ENCODE measurements at places on chromosomes 16 and 17. TPM values are rescaled to one million over a fixed set of nuclear protein-coding genes. Genes with fewer than 3 reads are reported as not detected.

LDAF1 gene
- 9.5 TPM for total RNA-seq

GRCh38 chr16:48246066-48246465 lies 1.3 kb downstream of the ABCC11 start:
- no peaks in the 10 kb centered on the region for H3K36me3 ChIP-seq
- H3K27me3 ChIP-seq = no peaks in the 10 kb centered on the region
- H3K4me3 ChIP-seq = no peak overlapping the region
- peaks cover 34% of the 10 kb centered on the region for H3K4me1 ChIP-seq
- no peak for DNase-seq

GRCh38 chr16:4606354-4606753 lies 8.3 kb downstream of the UBALD1 start:
- no peaks in the 10 kb centered on the region for H3K36me3 ChIP-seq
- no peaks in the 10 kb centered on the region for H3K4me1 ChIP-seq
- H3K27me3 ChIP-seq = no peaks in the 10 kb centered on the region
- H3K4me3 ChIP-seq = no peak overlapping the region
- DNase-seq = no peak

SERPINF2 gene
- total RNA-seq = 0.33 TPM

GRCh38 chr16:19282101-19282500 lies 3.4 kb upstream of the CLEC19A start:
- no peaks in the 10 kb centered on the region for H3K4me1 ChIP-seq
- H3K27ac ChIP-seq = no peak overlapping the region
- no peaks in the 10 kb centered on the region for H3K36me3 ChIP-seq
- no peaks in the 10 kb centered on the region for H3K27me3 ChIP-seq

- H3K4me3 ChIP-seq = no peak overlapping the region
- H3K27me3 ChIP-seq = peaks cover 3% of the 10 kb centered on the region
- no peaks in the 10 kb centered on the region for H3K4me1 ChIP-seq
- H3K36me3 ChIP-seq = no peaks in the 10 kb centered on the region
These were observed 15.4 kb upstream of the AKAP10 start for GRCh38 chr17:19992803-19993713.

- no peaks in the 10 kb centered on the region for H3K27me3 ChIP-seq
- H3K27ac ChIP-seq = no peak overlapping the region
- no peaks in the 10 kb centered on the region for H3K36me3 ChIP-seq
- no peak for DNase-seq
These were observed 802.5 kb upstream of the EEF2KMT start for GRCh38 chr16:5900046-5900445.

TP53TG3C gene
- not detected for total RNA-seq

DNA sequence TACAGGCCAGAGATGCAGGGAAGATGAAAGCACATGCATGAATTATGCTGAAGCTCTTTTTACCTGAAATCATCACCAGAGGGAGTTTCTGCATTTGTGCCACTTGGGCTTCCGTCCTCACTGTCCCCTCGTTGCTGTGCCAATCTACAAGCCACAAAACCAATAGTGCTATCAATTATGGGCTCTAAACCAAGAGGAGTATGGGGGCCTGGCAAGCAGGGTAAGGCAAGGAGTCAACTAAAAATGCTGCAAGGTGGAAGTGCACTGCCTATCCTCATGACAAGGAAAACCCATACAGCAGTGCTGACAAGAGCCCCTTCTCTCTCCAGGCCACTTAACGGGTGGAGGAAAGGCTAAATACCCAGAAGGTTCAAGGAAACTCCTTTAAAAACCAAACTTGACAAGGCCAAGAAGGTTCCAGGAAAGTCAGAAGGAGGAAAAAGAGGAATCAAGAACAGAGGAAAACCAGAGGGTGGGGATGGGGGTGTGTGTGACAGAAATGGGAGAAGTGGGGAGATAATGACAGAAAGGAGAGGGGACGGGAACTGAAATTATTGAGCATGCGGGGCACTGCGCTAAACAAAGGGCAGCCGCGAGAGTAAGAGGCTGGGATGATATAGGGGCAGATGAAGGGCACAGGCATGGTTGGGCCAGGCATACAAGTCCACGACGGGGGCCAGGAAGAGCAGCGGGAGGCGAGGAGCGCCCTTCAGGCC lies 674 bp downstream of the C17orf75 start:
- peak overlapping the region; percentile 55 for H3K27ac ChIP-seq
- peaks cover 13% of the 10 kb centered on the region for H3K4me1 ChIP-seq
- peak; percentile 32 for DNase-seq
- peaks cover 7% of the 10 kb centered on the region for H3K36me3 ChIP-seq
- peak overlapping the region; percentile 81 for H3K4me3 ChIP-seq
- no peaks in the 10 kb centered on the region for H3K27me3 ChIP-seq

HAGHL gene
- 31.5 TPM for total RNA-seq

- H3K27ac ChIP-seq = peak overlapping the region; percentile 88
- no peak for DNase-seq
- peaks cover 17% of the 10 kb centered on the region for H3K4me1 ChIP-seq
- H3K36me3 ChIP-seq = no peaks in the 10 kb centered on the region
These were observed 21.1 kb downstream of the NPTX1 start for GRCh38 chr17:80455336-80455710.

DNA sequence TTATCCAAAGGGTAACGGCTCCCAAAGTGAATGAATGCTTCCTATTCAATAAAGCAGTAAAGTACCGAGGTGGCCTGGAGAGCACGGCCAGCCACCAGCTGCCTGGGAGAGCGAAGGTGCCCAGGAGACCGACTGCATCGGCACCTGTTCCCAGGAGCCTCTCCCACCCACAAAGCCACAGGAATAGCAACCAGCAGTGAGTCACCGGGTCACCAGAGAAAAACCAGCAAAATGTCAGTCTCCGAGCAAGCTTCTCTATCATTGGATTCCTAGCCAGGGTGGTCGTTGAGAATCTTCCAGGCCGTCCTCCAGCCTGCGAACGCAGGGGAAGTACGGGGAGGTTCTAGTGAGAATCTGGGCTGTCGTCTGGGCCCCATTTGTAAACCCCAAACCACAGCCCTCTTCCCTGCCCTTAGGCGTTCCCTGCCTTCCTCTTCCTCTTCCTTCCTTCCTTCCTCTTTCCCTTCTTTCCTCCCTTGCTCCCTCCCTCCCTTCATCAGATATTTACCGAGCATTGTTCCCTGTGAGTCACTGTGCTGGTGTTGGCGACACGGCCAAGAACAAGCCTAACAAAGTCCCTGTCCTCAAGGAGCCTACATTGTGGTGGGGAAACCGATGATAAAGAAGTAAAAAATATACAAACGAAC lies 114.6 kb downstream of the SLC39A11 start:
- no peaks in the 10 kb centered on the region for H3K4me1 ChIP-seq
- DNase-seq = no peak
- peak overlapping the region; percentile 67 for H3K27ac ChIP-seq
- no peak overlapping the region for H3K4me3 ChIP-seq
- no peaks in the 10 kb centered on the region for H3K36me3 ChIP-seq
- H3K27me3 ChIP-seq = no peaks in the 10 kb centered on the region

- no peaks in the 10 kb centered on the region for H3K27me3 ChIP-seq
- DNase-seq = no peak
- no peaks in the 10 kb centered on the region for H3K36me3 ChIP-seq
- H3K4me1 ChIP-seq = no peaks in the 10 kb centered on the region
- H3K27ac ChIP-seq = no peak overlapping the region
These were observed 176.5 kb upstream of the CDH5 start for GRCh38 chr16:66189951-66190350.

GRCh38 chr17:15508466-15508865 lies 41.0 kb upstream of the CDRT4 start:
- H3K27ac ChIP-seq = no peak overlapping the region
- no peak overlapping the region for H3K4me3 ChIP-seq
- no peaks in the 10 kb centered on the region for H3K4me1 ChIP-seq
- no peak for DNase-seq
- H3K36me3 ChIP-seq = no peaks in the 10 kb centered on the region

GRCh38 chr17:33750943-33751701 lies 458.0 kb upstream of the ASIC2 start:
- peaks cover 3% of the 10 kb centered on the region for H3K27me3 ChIP-seq
- H3K4me3 ChIP-seq = no peak overlapping the region
- no peaks in the 10 kb centered on the region for H3K36me3 ChIP-seq
- H3K4me1 ChIP-seq = no peaks in the 10 kb centered on the region

DNA sequence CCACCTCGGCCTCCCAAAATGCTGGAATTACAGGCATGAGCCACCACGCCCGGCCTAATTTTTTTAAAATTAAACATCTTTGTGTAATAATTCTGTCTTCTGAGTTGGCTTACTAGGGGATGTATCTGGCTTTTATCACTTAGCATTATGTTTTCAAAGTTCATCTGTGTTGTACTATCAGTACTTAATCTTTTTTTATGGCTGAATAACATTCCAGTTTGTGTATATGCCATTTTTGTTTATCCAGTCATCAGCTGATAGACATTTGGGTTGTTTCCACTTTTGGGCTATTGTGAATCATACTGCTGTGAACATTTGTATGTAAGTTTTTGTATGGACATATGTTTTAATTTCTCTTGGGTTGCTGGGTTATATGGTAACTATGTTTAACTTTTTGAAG lies 69.0 kb downstream of the CHD9 start:
- no peaks in the 10 kb centered on the region for H3K27me3 ChIP-seq
- H3K27ac ChIP-seq = no peak overlapping the region
- H3K4me3 ChIP-seq = no peak overlapping the region
- no peak for DNase-seq
- H3K36me3 ChIP-seq = no peaks in the 10 kb centered on the region
- H3K4me1 ChIP-seq = no peaks in the 10 kb centered on the region

SLFN14 gene
- 0.16 TPM for total RNA-seq

TAT gene
- total RNA-seq = not detected

DNA sequence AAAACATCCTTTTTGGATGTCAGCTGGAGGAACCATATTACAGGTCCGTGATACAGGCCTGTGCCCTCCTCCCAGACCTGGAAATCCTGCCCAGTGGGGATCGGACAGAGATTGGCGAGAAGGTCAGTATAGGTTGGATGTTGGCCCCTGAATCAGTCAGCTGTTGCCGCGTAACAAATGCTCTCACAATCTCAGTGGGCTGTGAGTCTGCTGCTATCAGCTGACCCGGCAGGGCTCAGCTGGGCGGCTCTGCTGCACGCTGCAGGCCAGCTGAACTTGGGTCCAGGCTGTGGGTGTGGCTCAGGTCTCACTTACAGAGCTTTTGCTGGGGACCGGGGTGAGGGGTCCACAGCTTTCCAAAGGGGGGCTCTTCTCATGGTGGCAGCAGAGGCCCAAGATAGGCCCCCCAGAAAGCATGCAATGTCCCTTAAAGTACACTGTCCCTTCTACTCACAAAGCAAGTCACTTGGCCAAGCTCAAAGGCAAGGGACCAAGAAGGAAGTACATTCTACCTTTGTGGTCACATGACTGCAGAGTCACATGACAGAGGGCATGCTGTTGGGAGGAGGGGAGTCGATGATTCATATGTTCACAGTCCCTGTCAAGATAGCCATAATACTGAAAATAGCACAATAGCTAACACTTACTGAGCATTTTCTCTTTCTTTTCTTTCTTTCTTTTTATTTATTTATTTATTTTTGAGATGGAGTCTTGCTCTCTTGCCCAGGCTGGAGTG lies 134.2 kb downstream of the ABCC1 start:
- H3K27ac ChIP-seq = no peak overlapping the region
- no peaks in the 10 kb centered on the region for H3K4me1 ChIP-seq
- peaks cover 33% of the 10 kb centered on the region for H3K36me3 ChIP-seq
- no peak overlapping the region for H3K4me3 ChIP-seq
- no peak for DNase-seq

GRCh38 chr17:57584050-57584551 lies 161.0 kb downstream of the CCDC182 start:
- no peaks in the 10 kb centered on the region for H3K4me1 ChIP-seq
- H3K4me3 ChIP-seq = no peak overlapping the region
- no peak for DNase-seq
- H3K27ac ChIP-seq = no peak overlapping the region

DNA sequence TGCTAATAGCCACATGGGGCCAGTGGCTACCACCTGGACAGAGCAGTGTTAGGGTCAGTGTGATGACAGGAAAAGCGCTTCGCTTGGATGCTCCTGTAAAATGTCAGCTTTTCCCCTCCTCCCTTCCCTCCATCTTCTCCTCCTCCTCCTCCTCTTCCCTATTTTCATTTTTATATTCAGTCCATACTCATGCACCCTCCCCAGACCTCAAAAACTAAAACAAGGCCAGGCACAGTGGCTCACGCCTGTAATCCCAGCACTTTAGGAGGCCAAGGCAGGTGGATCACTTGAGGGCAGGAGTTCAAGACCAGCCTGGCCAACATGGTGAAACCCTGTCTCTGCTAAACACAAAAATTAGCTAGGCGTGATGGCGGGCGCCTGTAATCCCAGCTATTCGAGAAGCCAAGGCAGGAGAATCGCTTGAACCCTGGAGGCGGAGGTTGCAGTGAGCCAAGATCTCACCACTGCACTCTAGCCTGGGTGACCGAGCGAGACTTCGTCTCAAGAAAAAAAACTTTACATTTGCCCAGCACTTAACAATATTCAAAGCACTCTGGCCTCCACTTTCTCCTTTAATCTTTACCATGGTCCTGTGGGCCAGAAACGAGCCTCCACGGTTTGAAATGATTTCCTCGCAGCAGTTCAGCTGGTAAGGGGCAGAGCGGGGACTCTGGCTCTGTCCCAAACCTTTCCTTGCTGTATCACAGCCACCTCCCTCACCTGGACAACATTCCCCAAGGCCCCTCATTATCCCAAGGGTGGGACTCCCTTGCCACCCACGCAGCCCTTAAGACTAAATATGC lies 21.8 kb downstream of the ANKRD40 start:
- H3K4me3 ChIP-seq = no peak overlapping the region
- H3K27ac ChIP-seq = no peak overlapping the region
- H3K27me3 ChIP-seq = no peaks in the 10 kb centered on the region
- no peaks in the 10 kb centered on the region for H3K4me1 ChIP-seq
